ENCODE measurements at places on chromosomes 2 and 18.

DNA sequence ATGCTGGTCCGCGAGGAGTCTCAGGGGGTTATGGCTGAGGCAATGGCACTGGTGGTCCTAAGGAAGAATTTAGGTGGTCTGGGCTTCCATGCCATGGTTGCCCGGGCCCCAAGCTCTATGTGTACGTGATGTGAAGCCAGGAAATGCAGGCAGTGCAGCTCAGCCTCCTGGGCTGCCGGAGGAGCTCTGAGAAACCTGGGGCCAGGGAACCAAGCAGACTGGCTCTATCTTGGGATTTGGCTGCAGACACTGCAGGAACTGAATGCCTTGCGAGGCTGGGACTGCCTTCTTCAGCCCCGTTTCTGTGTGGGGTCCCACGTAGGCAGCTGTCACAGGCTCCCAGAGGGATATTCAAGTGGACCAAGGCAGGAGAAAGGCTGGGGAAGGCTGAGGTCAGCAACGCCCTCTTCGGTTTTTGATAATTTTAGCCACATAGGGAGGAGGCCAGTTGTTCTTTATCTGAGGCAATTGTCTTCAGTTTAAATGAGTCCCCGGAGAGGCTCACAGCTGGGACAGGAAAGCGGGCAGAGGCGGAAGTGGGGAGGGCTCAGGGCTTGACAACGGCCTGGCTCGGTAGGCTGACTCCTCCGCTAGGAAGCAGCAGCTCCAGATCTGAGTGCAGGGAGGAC lies 77.7 kb downstream of the RHOB start:
- DNase-seq: peak; percentile 39

GRCh38 chr2:39127973-39128372 lies 7.1 kb upstream of the SOS1 start:
- peak; percentile 63 for DNase-seq

GRCh38 chr2:117470311-117471095 lies 344.0 kb upstream of the DDX18 start:
- DNase-seq: peak; percentile 2

GRCh38 chr2:133171393-133172004 lies 396.8 kb downstream of the NCKAP5 start:
- peak; percentile 63 for DNase-seq

GRCh38 chr2:150109912-150110311 lies 377.6 kb downstream of the RND3 start:
- DNase-seq: no peak

DNA sequence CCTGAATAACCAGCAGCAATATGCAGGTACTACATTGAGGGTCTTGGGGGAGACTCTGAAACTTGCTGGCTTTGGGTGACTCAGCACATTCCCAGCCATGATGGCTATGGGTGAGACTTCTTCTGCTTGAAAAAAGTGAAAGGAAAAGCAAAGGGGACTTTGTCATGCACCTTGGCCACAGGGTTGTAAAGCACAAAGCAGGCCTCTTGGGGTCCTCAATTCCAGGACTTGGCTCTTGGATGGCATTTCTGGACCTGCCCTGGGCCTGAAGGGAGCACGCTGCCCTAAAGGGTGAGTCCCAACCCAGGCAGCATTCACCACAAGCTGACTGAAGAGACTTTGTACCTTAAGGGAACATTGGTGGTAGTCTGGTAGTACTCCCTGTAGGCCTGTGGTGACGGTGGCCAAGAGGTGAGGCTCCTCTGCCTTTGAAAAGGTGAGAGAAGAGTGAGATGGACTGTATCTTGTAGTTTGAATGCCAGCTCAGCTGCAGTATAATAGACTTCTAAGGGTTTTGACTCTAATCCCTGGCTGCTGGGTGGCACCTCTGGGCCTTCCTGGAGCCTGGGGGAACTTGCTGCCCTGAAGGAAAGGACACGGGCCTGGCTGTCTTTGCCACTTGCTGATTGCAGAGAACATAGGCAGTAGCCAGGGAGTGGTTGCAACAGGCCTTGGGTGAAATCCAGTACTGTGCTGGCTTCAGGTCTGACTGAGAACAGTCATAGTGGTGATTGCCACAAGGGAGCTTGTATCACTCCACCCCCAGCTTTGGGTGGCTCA lies 36.5 kb upstream of the CYTIP start:
- DNase-seq: peak; percentile 83

- no peak for DNase-seq
Measured at GRCh38 chr18:79677221-79677620, 2.4 kb upstream of the CTDP1 start.

GRCh38 chr2:150051004-150051403 lies 436.5 kb downstream of the RND3 start:
- DNase-seq: no peak

- no peak for DNase-seq
Measured at GRCh38 chr2:207655000-207655399, 29.8 kb upstream of the METTL21A start.

Data from fibroblast of mammary gland (primary cell).